Retina (tissue), 1 donor: ENCODE measurements at places on chromosomes 4 and X.

- no peak for DNase-seq
These were observed 61.1 kb downstream of the BANK1 start for GRCh38 chr4:101851672-101852071.

DNA sequence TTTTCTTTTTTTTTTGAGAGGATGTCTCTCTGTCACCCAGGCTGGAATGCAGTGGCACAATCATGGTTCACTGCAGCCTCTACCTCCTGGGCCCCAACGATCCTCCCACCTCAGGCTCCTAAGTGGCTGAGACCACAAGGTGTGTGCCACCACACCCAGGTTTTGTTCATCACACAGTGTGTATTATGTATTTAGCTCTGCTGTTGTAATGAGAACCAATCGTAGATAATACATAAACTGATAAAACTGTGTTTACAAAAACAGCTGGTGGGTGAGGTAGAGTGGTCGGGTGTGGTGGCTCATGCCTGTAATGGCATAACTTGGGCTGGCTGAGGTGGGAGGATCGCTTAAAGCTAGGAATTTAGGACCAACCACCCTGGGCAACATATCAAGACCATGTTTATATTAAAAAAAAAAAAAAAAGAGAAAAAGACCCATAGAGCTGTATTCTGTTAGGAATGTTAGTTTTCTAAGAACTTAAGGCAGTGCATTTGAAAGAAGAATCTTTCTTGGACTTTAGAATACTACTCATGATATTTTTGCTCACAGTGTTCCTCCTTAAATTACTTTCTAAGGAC lies 34.9 kb downstream of the POLR2B start:
- no peak for DNase-seq

DNA sequence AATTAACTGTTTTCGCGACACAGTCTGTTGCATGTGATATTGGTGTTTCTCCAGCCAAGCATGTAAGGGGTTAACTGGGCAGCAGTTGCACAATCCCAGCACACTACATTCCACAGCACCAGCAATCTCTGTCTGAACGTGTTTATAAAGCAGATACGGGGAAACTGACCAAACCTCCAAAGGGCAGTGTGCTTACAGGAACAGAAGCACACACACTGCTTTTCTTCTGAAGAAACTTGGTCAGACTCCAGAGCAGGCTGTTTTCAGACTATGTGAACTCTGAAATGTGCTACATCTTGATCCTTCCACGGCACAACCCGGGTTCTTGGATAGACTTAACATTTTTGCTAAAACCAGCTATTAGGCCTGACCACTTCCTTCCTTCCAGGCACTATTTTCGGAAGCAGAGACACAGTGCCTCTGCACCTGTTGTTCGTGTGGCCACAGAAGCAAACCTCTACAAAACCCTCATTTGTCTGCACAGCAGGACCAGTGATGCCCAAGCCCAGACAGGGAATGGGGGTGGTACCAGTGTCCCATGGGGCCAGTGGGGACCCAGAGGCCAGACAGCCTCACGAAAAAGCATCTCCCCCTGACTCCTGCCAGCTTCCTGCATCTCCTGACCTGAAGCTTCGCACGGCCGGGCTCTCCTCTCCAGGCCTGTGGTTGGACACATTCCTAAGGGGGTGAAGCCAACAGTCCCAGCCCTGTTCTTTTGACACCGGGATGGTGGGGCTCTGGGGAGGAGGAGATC lies 90.1 kb downstream of the IRF2 start:
- no peak for DNase-seq

DNA sequence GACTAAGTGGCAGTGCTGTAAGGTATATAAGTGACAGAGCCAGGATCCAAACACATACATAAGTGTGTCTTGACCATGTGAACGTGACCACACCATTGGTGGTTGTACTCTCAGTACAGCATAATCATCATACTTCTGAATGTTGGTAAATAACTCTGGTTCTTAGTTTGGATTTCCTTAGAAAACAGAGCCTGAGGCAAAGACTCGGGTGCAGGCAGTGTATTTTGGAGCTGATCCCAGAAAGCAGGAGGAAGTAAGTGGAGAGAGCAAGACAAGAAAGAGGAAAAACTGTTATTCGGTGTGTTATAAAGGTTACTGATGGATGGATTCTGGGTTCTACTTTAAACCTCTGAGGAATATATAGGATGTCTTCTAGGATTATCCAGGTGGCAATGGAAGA lies 127.9 kb downstream of the SLC39A8 start:
- no peak for DNase-seq

DNA sequence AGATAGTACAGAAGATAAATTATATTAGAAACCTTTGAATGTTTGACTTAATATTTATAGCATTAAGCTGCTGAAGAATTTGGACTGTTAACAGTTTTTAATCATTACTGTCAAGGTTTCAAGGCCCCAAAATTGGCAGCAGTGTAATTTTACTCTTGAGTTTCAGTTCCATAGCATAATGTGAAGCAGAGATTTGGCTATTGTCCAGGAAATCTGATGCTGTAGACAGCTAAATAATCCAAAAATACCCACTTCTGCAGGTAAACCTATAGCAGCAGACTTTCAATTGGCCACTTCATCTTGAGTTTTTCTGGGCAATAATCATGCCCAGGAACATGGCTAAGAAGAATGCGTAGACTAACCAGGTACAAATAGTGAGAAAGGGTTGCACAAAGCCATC lies 85.0 kb downstream of the RCHY1 start:
- DNase-seq = no peak

DNA sequence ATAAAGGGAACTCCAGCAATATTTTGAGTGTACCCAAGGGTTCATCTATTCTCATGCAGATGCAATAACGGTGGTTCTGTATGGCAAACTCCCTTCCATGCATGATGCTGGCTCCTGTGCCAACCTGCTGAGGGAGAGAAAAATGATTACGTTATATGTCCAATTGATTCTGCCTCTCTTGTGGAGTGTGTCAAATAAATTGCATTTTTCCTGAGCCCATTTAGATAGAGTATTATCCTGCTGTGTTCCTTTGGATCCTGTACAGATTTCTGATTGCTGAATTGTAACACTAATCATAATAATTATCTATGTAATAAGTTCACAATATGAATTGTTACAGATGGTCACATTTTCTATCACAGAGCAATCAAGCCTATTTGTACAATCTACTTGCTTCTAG lies 821.7 kb downstream of the C4orf33 start:
- DNase-seq = no peak

- no peak for DNase-seq
These were observed 119.8 kb upstream of the PDLIM3 start for GRCh38 chr4:185654965-185655554.

DNA sequence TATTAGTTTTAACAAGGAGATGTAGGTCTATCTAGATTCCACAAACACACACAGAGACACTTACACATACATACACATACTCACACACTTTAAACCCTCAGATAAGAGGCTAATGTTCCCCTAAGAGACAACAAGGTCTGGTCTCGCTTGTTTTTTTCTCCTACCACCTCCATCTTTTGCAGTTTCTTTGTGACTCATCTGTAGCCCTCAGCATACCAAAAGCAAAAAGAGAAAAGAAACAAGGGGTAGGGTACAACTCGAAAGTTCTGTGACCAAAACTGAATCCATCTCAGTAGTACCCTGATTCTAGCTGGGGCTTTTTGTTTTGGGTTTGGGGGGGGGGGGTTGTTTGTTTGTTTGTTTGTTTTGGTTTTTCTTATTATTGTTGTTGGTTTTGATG lies 12.2 kb upstream of the EXOSC9 start:
- DNase-seq = no peak

DNA sequence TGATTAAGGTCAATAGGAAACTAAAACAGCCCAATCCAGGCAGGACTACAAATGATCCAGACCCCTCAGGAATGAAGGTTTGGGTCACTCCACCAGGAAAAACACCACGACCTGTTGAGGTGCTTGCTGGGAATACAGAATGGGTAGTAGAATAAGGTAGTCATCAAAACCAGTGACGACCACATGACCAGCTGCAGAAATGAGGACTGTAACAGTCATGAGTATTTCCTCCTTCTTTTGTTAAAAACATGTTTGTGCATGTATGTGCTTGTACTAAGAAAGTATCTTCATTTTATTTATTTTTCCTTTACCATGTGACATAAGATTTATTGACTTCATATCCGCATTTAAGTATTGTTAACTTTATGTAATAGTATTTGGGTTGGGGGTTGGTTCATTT lies 603.5 kb upstream of the NR3C2 start:
- DNase-seq = no peak

GRCh38 chr4:177283167-177283566 lies 26.5 kb upstream of the NEIL3 start:
- no peak for DNase-seq

DNA sequence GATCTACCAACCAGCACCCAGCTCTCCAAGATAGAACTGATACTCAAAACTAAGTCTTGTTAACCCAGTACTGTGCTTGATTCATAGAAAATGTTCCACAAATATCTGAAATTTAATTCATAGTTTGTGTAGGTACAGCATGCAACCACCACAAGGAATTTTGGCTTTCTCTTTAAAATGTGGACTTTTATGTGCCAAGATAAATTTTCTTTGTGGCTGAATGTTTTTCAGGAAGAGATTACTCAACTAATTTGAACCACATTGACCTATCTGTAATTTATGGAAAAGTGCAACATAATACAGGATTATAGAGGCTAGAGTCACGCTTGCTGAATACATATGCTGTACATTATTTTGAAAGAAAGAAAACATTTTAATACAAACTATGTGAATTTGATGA lies 730.8 kb downstream of the IL1RAPL1 start:
- DNase-seq = no peak

DNA sequence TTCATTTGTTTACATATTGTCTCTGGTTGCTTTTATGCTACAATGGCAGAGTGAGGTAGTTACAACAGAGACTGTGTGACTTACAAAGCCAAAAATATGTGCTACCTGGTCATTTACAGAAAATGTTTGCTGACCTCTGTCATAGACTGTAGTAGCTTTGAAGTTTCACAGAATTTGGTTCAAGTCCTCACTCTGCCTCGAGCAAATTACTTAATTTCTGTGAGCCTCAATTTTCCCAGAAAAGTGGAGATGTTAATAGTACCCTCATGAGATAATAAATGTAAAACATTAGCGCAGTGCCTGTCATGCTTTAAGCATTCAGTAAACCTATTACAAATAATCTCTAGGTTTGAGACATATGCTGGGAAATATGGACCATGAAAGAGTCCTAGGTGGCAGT lies 18.4 kb upstream of the NRK start:
- DNase-seq = no peak

DNA sequence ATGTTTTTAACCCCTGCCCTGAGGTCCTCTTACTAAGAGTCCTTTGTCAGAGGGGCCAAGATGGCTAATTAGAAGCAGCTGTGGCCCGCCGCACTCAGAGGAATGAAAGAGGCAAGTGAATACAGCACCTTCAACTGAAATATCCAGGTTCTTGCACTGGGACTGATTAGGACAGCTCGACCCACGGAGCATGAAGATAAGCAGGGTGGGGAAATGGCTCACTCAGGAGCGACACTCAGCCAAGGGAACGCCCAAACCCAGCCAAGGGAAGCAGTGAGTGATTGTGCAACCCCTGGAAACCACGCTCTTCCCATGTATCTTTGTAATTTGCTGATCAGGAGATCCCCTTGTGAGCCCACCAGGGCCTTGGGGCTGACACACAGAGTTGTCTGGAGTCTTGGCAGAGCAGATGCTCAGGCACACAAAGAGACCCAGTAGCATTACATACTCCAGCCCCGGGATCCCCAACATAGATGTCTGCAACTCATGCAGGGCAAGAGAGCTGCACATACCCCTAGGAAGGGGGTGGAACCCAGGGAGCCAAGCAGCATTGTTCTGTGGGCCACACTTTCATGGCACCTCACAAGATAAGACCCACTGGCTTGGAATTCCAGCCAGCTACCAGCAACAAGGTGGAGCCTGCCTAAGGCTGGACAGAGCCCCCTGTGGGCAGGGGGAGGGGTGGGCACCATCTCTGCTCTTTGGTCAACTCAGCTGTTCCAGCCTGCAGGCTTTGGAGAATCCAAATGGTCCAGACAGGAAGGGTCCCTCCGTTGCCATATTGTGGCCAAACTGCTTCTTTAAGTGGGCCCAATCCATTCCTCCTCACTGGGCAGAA lies 23.3 kb downstream of the F8A3 start:
- DNase-seq = no peak

DNA sequence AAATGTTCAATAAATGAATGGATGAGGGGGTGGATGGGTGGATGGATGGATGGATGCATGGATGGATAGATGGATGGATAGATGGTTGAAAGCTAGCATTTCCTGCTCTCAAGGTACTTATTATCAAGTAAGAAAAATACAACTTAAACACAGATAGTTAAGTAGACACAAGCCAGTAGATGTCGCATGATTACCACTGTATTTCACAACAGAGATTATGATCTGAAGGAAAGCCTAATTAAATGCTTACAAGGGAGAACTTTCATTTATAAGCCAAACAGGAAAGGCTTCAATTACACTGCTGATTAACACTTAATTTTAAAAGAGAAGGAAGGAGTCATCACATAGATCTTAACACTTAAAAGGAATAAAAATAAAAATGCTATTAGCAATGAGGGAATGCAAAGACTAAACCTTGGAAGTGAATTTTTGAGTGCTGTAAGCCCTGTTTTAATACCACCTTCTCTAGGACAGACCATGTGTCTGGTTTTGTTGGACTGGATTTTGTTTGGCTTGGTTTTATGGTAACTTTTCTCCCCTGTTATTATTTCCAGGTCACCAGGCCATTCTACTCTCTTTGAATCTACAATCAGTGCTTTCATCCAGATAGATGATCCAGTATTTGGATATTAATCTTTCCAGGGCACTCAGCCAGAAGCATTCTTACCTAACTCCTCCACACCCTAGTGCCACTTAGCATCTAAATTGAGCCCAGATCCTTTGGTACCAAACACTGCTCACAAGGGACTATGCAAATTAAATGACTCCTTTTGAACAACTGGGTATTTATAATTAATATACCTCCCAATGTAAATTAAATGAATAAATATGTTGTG lies 75.5 kb upstream of the SLC39A8 start:
- no peak for DNase-seq

GRCh38 chr4:7897811-7898210 lies 41.9 kb downstream of the AFAP1 start:
- no peak for DNase-seq

- no peak for DNase-seq
These were observed 5.0 kb upstream of the GPR174 start for GRCh38 chrX:79139446-79139845.

DNA sequence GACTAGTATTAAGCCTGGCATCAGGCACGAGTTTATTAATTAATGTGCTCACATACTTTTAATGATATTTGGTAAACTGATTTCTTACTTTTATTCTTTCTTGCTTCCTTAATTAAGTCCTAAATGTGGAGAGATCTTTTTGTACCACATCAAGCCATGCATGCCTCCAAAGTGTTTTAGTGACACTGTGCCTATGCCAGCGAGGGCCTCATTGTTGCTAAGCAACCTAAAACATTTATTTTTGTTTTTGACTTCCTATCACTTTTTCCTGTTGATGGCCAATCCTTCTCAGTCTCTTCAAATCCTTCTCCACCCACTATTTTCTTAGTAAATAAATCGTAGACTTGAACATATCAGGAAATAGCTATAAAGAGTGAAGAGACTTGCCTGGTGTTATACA lies 5.5 kb upstream of the NSUN7 start:
- no peak for DNase-seq
